ENCODE measurements at places on chromosomes 13 and 19.

GRCh38 chr13:111973605-111974340 lies 93.2 kb upstream of the SOX1 start:
- peaks cover 4% of the 10 kb centered on the region for H3K27me3 ChIP-seq
- no peak overlapping the region for H3K27ac ChIP-seq
- H3K4me1 ChIP-seq = no peaks in the 10 kb centered on the region
- DNase-seq = no peak
- H3K4me3 ChIP-seq = no peak overlapping the region
- H3K36me3 ChIP-seq = no peaks in the 10 kb centered on the region

DNA sequence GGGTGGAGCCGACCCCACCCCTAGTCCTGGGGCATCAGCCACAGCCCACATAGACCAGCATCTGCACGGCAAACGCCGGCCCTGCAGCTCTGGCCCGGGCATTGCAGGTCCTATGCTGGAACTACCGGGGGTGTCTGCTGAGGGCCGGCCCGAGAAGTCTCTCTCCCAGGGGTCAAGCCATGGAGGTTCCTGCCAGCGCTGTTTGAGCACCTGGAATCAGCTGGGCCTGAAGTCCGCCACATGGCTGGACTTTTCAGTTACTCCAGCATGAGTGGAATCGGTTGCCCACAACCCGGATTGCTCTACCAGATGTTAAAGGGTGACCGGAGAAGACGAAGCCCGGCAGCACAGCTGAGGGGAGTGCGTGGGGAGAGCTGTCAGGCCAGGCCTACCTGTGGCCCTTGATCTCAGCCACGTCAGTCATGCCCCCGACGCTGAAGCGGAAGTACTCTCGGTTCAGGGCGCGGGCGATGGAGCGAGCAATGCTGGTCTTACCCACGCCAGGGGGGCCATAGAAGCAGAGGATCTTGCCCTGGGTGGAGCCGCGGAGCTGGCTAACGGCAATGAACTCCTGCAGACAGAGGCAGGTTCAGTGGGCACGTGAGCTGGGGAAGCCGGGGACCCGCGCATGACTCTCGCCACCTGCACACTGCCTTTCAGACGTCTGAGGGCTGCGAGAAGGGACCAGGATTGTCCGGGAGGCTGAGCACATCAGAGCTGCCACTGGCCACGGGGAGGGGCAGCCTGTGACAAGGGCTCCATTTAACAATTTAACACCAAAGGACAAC lies 8.7 kb downstream of the RPL36 start:
- peaks cover 60% of the 10 kb centered on the region for H3K36me3 ChIP-seq
- H3K4me3 ChIP-seq = no peak overlapping the region
- DNase-seq = no peak
- no peaks in the 10 kb centered on the region for H3K27me3 ChIP-seq
- no peak overlapping the region for H3K27ac ChIP-seq

- no peak overlapping the region for H3K27ac ChIP-seq
- no peak for DNase-seq
- no peak overlapping the region for H3K4me3 ChIP-seq
- no peaks in the 10 kb centered on the region for H3K36me3 ChIP-seq
- no peaks in the 10 kb centered on the region for H3K4me1 ChIP-seq
Observed at GRCh38 chr13:109231888-109232287, 554.5 kb downstream of the IRS2 start.

GRCh38 chr19:33468361-33469170 lies 53.0 kb downstream of the PEPD start:
- H3K27ac ChIP-seq = no peak overlapping the region
- H3K4me3 ChIP-seq = no peak overlapping the region
- no peaks in the 10 kb centered on the region for H3K27me3 ChIP-seq
- peaks cover 14% of the 10 kb centered on the region for H3K36me3 ChIP-seq

DNA sequence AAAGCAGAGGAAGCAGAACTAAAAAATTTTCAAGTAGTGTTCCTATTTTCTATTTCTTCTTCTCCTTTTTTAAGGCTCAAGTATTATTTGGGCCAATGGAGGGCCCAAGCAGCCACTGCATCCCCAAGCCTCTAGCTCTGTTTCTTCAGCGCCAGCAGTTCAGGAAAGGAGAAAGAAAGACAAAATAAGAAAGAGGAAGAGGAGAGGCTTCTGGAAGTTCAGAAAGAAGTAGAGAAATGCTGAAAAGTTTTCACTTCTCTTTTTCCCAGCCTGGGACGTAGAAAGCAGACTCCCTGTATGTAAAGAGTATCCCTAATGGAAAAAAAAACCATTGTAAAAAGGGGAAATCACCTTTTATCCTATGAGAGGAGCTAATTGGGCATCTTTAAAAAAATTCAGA lies 165.5 kb upstream of the KLF12 start:
- H3K4me1 ChIP-seq = peaks cover 21% of the 10 kb centered on the region
- no peak overlapping the region for H3K4me3 ChIP-seq
- H3K27ac ChIP-seq = peak overlapping the region; percentile 38
- H3K36me3 ChIP-seq = no peaks in the 10 kb centered on the region
- no peaks in the 10 kb centered on the region for H3K27me3 ChIP-seq

GRCh38 chr19:45638930-45639729 lies at the start of gene EML2:
Gene EML2 (minus strand): TSS chr19:45639397. CDS start chr19:45639376, 21 bp downstream.
- DNase-seq = peak; percentile 67
- H3K4me1 ChIP-seq = peaks cover 39% of the 10 kb centered on the region
- H3K36me3 ChIP-seq = peaks cover 14% of the 10 kb centered on the region

- no peaks in the 10 kb centered on the region for H3K27me3 ChIP-seq
- DNase-seq = no peak
- peaks cover 31% of the 10 kb centered on the region for H3K36me3 ChIP-seq
- H3K27ac ChIP-seq = no peak overlapping the region
- peaks cover 19% of the 10 kb centered on the region for H3K4me1 ChIP-seq
Observed at GRCh38 chr19:5055457-5055776, 86.5 kb downstream of the KDM4B start.

GRCh38 chr19:289651-290371 lies 1.4 kb downstream of the PLPP2 start:
- H3K36me3 ChIP-seq = no peaks in the 10 kb centered on the region
- peaks cover 41% of the 10 kb centered on the region for H3K27me3 ChIP-seq
- H3K27ac ChIP-seq = no peak overlapping the region
- H3K4me1 ChIP-seq = peaks cover 13% of the 10 kb centered on the region
- DNase-seq = no peak
- peak overlapping the region; percentile 28 for H3K4me3 ChIP-seq

GRCh38 chr13:39226359-39226758 lies 188.1 kb downstream of the NHLRC3 start:
- no peaks in the 10 kb centered on the region for H3K4me1 ChIP-seq
- no peak for DNase-seq
- no peak overlapping the region for H3K27ac ChIP-seq

DNA sequence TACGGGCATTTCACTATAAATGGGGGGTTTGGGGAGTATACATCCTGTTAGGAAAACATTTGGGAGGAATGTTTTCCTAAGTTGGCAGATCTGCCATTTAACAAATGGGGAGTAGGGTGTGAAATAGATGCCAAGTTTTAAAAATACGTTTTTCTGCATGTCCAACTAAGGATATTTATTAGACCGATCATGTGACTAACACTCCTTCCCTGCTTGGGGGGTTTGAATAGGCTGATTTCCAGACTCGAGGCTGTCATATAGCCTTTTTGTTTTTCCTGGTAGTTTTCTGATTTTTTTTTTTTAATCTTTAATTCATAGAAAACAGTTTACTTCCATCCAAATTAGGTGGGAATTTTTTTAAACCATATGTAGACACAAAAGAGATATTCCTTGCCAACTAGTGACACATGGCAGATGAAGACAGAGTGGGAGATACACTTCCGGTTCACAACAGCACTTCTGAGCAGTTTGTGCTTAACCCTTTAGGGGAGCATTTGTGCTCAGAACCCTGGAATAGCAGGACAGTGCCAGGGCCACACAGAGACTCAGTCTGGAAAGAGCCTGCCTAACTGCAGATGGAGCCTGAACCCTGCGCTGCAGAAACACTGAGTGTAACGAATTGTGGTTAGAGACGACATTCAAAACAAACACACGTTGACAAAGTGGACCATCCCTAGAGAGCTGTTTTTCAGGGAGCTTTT lies 5.6 kb upstream of the GATAD2A start:
- H3K4me1 ChIP-seq = peaks cover 21% of the 10 kb centered on the region
- no peaks in the 10 kb centered on the region for H3K36me3 ChIP-seq
- H3K27me3 ChIP-seq = no peaks in the 10 kb centered on the region

DNA sequence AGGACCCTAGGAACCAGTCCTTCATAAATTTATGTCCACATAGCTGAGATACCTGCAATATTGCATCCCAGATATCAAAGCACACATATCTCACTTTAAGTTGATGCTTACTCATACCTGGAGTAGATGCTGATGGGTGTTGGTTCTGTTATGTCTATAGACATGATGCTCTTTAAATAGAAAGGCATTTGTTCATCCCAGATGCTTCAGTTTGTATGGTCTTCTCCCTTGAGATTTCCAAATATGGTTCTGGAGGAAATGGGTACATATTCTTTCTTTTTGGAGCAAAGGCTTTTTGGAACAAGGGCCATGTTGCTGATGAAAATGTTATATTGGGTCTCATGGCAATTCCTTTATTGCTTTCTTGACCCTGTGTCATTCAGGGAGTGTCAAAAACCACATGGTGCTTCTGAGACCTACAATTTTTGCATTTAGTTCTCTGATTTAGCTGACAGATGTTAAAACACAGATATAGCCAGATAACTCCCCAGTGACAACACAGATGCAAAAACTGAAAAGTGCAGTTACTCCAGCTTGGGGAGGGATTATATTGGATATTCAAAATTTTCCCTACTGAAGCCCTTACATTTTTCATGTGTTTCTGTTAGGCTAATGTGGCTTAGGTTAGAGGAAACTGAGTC lies 211.4 kb downstream of the KCNRG start:
- peaks cover 44% of the 10 kb centered on the region for H3K4me1 ChIP-seq
- no peaks in the 10 kb centered on the region for H3K36me3 ChIP-seq
- H3K4me3 ChIP-seq = no peak overlapping the region
- no peaks in the 10 kb centered on the region for H3K27me3 ChIP-seq
- no peak for DNase-seq
- peak overlapping the region; percentile 68 for H3K27ac ChIP-seq

DNA sequence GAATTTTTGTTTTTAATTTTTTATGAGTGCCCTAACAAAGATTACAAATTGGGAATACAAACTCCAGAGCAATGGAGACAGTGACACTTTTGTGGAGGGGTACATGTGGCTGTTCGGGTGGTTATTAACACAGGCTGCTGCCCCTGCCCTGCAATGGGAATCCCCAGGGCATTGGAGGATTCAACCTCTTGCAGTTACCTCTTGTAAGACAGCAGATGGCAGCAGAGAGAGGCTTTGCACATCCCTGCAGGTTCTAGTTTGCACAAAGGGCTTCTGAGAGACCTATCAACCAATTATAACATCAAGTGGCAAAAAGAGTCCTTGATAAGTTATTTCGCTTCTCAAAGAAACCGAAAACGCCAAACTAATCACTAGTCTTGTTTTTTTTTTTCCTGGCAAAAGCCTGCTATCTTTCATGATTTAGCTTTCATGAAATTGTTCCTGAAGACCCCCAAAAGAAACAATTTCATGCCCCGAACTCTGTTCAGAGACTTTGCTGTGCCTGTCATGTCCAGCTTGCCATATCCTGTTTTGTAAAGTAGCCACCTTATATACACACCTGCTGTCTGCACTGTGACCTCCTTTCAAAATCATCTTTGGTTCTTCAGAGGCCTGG lies 10.4 kb downstream of the GJB2 start:
- H3K4me1 ChIP-seq = peaks cover 2% of the 10 kb centered on the region
- no peak overlapping the region for H3K27ac ChIP-seq
- DNase-seq = no peak
- no peaks in the 10 kb centered on the region for H3K36me3 ChIP-seq
- peaks cover 44% of the 10 kb centered on the region for H3K27me3 ChIP-seq
- H3K4me3 ChIP-seq = no peak overlapping the region

DNA sequence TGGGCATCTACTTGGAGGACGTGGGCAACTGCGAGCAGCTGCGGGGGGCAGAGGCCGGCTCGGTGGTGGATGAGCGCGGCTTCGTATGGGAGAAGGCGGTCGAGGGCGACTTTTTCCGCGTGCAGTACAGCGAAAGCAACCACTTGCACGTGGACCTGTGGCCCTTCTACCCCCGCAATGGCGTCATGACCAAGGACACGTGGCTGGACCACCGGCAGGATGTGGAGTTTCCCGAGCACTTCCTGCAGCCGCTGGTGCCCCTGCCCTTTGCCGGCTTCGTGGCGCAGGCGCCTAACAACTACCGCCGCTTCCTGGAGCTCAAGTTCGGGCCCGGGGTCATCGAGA lies 10.3 kb upstream of the STRN4 start:
- no peak overlapping the region for H3K27ac ChIP-seq
- no peak for DNase-seq
- no peaks in the 10 kb centered on the region for H3K27me3 ChIP-seq
- H3K4me1 ChIP-seq = peaks cover 9% of the 10 kb centered on the region
- no peak overlapping the region for H3K4me3 ChIP-seq

- peak overlapping the region; percentile 98 for H3K27ac ChIP-seq
- peaks cover 39% of the 10 kb centered on the region for H3K36me3 ChIP-seq
- DNase-seq = peak; percentile 34
- no peaks in the 10 kb centered on the region for H3K27me3 ChIP-seq
- peak overlapping the region; percentile 92 for H3K4me3 ChIP-seq
- peaks cover 48% of the 10 kb centered on the region for H3K4me1 ChIP-seq
Observed at GRCh38 chr13:32426191-32426989, 1.5 kb downstream of the N4BP2L1 start.

DNA sequence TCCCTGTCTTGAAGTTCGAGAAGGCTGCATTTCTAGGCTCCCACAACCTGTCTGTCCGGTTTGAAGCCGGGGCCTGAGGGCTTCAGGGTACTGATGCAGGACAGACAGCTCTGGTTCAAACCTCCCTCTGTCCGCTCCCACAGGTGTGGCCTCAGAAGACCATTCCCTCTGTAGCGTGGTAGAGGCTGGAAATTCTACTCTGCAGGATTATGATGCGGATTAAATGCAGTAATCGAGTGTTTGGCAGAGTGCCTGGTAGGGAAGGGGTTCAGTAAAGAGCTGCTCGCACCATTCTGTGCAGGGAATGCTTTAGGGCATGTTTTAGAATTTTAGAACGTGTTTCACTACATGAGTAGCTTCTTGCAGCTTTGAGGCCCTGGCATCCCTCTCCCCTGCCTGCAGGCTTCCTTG lies 30.5 kb downstream of the PPP1R37 start:
- H3K36me3 ChIP-seq = peaks cover 2% of the 10 kb centered on the region
- no peak overlapping the region for H3K27ac ChIP-seq
- peaks cover 59% of the 10 kb centered on the region for H3K4me1 ChIP-seq
- no peaks in the 10 kb centered on the region for H3K27me3 ChIP-seq

DNA sequence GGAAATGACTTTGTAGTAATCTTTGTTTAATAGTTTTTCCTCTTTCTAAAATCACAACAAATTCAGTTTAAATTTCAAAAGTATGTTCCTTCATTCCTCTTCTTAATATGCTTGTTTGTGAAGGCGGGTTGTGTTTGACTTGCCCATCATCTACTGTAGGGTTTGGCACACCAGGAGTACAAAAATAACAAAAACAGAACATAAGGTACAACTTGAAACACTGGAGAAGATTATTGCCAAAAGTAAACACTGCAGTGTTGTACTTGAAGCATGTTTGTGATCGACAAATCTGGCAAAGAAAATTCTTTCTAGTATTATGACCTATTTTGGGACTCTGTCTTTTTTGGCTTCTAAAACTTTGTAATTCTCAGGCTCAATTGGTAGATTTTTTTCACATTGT lies 518.6 kb downstream of the SLITRK5 start:
- DNase-seq = no peak
- H3K4me3 ChIP-seq = no peak overlapping the region
- H3K27me3 ChIP-seq = no peaks in the 10 kb centered on the region
- no peak overlapping the region for H3K27ac ChIP-seq
- H3K4me1 ChIP-seq = no peaks in the 10 kb centered on the region
